ENCODE measurements at places on chromosomes 7 and 10.

- no peak for DNase-seq
Observed at GRCh38 chr7:120370954-120371353, 98.0 kb downstream of the KCND2 start.

DNA sequence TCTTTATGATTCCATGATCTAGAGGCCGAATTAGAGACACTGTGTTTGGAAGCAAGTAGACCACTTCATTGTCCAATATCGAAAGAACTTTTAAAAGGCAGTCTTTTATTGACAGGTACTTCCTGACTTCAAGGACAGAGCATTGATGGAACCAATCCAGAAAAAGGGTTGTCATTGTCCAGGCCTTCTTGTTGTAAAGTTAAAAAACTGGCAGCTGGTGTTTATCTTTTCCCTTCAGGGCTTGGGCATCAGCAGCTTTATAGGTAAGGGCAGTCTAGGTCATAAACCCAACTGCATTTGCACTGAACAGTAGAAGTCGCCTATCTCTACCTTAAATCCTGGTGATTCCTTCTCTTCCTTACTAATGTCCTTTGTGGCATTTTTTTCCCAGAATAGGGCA is 95.6 kb downstream of the ST7 start:
- no peak for DNase-seq

- no peak for DNase-seq
Observed at GRCh38 chr7:117194445-117194844, 128.4 kb downstream of the WNT2 start.

GRCh38 chr7:106729720-106730385 is 68.9 kb upstream of the CCDC71L start:
- DNase-seq: no peak

DNA sequence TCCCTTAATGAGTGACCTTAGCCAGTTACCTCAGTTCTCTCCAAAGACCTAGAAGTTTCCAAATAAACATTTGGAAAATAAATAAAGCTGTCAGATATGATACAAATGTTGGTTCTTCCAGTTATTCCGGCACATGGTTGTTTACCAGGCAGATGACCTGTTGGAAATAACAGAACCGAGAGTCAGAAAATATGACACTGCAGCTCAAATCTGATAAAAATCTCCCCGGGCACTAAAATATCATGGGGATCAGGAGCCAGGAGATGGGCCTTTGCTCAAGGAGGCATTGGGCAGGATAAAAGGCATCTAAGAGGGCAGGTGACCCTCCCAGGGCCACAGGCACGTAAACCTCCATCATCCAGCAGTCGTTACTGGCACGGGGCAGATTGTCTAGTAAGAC is 164.0 kb upstream of the LYZL1 start:
- DNase-seq: no peak
